Stimulated activated CD8-positive, alpha-beta memory T cell treated with anti-CD3 and anti-CD28 coated beads, Interleukin-15, amount 100 ng/mL, for 48 hours (primary cell): ENCODE measurements at places on chromosomes 6 and 20.

GRCh38 chr6:167235005-167235404, 56.1 kb upstream of the UNC93A start:
- no peak for DNase-seq

DNA sequence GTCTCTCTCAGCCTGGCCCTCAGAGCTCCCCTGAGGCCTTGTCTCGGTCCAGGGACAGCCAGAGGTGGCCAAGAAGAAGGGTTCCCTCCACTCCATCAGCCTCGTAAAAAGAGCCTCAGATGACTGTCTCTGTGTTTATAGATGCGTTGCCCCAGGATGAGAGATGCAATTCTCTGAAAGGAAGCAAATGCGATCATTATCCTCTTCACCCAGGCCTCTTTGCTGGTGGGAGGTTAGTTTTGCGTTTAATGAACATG, 90.4 kb downstream of the YTHDF1 start:
- DNase-seq: no peak

DNA sequence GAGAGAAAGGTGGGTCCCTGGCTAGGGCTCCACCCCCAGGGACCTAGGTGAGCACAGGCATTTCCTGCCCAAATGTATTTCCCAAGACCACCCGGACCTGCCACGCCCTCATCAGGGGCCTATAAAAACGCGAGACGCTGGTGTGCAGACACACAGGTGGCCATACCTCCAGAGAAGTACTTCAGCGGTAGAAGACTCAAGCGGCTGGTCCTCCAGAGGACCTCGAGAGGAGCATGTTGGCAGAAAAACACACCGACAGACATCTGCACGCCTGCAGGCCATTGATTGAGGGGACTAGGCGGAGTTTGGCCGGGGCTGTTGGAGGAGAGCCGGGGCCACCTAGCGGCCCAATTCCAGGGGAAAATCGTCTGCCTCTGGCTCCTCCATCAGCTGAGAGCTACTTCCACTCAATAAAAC, 695.8 kb upstream of the MMS22L start:
- no peak for DNase-seq

- no peak for DNase-seq
Observed at GRCh38 chr20:41619360-41620100, 1.4 kb upstream of the CHD6 start.

DNA sequence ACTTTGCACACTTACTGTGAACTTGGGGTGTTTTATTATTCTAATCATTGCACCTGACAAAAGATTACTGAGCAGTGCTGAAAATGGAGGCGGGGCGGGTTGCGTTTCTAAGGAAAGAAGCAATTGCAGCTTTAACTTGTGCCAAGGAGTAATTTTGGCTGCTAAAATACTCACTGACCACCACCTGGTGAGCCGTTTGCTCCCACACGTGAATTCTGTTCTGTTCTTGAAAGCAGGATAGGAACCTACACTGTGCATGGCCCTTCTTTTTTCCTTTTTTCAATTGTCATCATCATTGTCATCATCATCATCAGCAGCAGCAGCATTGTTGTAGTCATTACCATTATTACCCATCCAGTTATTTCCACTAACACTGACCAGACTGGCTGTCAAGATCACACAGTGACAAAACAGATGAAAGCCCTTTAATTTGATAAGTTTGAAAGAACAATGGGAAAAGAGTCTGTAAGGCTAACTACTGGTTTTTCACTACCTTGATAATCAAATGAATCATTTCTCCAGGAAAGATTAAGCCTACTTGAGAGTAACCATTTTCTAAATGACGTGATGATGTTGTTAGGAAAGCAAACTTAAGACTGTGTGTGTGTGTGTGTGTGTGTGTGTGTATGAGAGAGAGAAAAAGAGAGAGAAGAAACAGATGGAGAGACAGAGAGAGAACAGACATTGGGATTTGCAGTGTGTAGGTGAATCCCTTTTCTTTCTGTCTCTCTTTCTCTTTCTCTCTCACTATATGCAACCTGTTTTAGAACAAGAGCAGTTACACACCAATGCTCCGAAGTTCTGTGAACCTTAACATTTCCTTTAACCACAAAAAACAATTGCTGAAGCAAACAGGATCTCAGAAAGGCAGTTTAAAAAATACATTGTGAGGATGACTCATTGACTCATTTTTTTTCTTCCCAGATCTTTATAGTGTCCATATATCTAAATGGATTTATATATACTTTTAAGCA, 3.8 kb downstream of the RIPOR2 start:
- DNase-seq: no peak

DNA sequence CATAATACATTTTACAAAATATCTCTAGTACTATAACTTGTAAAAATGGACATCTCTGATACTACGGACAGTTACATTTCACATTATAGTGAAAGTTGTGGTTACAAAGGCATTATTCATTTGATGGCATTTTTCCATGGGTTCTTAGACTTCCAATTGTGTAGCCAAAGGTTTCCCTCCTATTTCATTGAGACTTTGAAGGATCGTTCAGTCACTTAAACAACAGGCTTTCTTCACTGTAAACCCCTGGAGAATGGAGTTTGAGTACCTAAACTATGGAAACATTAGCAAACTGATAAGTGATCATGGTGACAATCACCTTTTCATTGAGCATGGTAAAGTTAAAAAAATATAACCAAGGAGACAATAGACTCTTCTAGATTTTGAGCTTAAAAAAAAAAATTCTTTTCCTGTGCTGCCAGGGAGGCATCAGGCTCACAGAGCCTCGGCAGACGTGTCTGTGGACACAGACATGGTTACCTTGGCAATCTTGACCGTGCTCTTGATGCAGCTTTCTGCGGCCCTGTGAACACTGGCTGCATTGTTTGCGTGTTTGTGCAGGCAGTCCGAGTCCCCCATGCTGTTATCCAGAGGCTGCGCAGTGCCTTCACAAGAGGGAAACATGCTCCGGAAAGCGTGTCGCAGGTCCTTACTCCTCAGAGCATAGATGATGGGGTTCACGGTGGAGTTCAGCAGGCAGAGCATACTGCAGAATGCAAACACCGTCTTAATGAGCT, 22.6 kb downstream of the CNR1 start:
- no peak for DNase-seq

DNA sequence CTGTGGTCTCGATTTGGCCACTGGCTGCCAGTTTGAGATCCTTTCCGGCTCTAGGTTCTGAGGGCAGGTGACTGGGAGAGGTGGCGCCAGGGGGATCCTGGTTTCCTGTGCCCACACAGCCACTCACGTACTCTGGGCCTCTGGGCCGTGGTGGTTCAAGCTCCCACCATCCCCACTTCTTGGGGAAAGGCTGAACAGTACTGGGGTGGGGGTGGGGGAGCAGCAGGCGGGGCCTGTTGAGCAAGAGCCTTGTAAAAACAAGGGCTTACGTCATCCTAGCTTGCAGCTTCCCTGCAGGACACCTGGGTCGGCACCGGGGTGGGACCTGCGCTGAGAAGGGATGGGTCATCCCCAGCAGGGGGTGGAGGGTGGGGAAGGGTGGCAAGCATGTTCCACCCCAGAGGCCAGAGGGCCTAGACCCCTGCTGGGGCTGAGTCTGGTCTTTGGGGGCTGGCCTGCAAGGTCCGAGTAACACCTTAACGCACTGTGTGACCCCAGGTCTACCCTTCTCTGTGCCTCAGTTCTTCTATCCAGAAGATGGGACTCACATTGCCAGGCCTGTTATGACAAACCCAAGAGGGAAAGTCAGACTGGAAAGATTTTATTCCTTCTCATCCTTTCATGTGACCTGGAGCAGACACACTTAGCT, 3.1 kb upstream of the CEBPB start:
- no peak for DNase-seq

DNA sequence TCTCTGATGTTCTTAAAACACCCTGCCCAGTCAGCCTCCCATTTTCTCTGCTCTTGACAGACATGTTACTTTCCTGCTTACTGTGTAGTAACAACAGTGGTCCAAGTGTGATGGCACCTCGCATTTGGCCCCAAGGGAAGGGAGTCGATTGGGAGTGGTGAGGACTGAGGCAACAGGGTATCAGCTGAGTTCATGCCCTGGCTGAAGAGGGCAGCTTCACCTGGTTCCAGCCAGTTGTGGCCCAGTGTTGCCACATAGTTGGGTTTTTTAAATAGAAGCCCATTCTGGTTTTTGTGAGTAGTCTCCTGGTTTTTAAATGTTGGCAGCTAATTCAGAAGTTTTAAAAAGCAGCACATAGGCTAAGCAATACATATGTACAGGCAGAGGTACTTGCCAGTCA, 37.2 kb downstream of the ARFGEF2 start:
- DNase-seq: no peak

DNA sequence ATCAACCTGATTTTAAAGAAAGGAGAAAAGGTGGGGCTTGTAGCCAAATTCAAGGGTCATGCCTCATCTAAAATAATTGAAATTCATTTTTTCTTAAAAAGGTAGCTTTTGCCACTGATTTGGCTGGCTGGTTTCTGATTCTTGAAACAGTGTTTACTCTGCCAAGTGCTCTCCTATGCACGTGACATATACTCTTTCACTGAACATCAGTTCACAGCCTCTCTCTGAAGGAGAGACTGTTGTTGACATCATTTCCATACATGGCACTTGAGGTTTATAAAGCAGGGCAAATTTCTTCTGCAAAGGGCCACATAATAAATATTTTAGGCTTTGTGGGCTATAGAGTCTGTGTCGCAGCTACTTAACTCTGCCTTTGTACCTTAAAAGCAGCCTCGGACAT, 40.4 kb upstream of the DOK5 start:
- no peak for DNase-seq

- DNase-seq: no peak
Observed at GRCh38 chr6:89351671-89352277, 748 bp downstream of the UBE2J1 start.

GRCh38 chr6:71349395-71349794, 60.8 kb downstream of the OGFRL1 start:
- DNase-seq: no peak

DNA sequence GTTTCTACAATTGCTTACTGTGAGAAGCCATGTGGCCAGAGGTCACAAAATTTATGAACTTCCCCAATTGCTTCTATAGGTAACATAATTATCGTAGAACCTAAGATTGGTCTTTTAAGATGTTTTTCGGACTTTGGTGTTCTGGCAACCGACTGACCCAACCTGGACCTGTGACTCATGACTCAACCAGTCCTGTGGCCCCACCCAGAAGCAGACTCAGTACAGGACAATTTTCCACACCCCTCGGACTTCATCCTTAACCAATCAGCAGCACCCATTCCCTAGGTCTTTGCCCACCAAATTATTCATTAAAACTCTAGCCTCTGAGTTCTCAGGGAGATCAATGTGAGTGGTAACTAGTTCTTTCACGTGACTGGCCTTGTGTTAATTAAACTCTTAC, 26.4 kb upstream of the AKAP12 start:
- DNase-seq: no peak

- DNase-seq: peak; percentile 55
Observed at GRCh38 chr6:14754751-14755513, 490.9 kb upstream of the JARID2 start.

DNA sequence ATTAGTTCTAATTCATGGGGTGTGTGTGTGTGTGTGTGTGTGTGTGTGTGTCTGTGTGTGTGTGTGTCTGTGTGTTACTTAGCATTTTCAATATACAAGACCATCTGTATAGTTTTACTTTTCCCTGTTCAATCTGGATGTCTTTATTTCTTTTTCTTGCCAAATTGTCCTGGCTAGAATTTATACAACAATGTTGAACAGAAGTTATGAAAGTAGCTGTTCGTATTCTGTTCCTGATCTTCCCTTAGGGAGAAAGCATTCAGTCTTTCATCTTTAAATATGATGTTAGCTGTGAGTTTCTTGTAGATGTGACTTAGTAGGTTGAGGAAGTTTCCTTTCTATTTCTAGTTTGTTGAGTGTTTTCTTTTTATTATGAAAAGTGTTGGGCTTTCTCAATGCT, 334.7 kb upstream of the RNF24 start:
- DNase-seq: no peak

DNA sequence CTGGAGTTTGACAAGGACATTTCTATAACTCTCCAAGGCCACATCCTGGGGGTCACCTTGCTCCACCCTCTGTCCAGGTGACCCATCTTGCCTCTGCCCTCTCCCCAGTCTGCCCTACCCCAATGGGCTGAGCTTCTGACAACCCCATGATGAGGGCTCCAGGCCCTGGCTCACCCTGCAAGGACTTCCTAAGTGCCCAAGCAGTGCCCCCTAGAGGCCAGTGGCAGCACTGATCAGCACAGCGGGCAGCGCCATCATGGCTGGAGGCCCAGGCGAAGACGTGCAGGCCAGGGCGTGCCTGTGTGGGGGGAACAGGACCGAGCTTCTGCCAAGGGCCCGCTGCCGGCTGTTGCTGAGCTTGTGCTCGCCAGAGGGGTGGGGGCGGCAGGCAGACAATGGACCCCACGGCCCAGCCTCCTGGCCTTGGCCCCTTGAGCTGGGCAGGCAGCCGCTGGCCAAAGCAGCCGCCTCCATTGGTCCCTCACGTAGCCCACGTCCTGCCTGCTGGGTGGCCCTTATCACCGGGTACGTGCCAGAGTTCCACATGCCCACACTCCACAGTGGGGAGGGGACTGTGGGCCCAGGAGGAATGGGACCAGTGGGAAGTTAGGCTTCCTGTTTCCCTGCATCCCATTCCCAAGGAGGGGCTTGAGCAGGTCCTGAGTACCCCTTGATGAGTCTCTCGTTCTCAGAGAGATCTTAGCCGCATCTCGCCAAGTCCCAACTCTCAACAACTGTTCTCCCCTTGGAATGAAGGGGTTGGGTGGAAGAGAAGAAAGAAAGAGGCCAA, 64.3 kb downstream of the MRPL14 start:
- DNase-seq: no peak

- DNase-seq: no peak
Observed at GRCh38 chr6:116381000-116381399, 10.3 kb downstream of the DSE start.

GRCh38 chr6:56593801-56594318, 48.8 kb downstream of the DST start:
- DNase-seq: no peak

DNA sequence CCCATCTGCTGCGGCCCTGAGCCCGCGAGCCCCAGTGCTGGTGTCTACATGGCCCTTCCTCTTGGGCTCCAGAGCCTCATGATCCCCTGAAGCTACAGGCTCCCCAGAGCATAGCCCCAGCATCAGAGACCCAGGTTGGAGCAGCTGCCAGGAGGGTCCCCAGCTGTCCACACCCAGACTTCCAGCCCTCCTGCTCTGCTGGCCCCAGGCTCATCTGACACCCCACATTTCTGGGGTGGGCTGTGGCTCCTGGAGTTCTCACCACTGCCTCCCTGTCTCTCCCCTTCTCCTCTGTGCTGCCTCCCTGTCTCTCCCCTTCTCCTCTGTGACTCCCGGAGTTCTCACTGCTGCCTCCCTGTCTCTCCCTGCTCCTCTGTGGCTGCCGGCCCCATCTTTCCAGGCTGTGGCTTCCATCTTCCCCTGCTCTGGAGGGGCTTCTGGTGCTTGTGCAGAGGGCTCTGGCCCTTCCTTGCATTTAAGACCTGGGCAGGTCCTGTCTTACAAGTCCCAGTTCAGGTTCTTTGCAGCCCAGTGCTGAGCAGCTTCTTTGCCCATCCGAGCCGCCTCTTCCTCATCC, 108.1 kb downstream of the ERMARD start:
- no peak for DNase-seq
